ENCODE measurements at places on chromosomes 3 and 15. TPM values are rescaled to one million over a fixed set of nuclear protein-coding genes. Genes with fewer than 3 reads are reported as not detected.
A peak's percentile ranks its signal among the peaks of the same experiment; 100 is the strongest.

The LMAN1L gene
- total RNA-seq, result not detected

The DRD3 gene
- not detected for total RNA-seq

The ANKUB1 gene
- total RNA-seq, result not detected

The MITF gene
- 116 TPM for total RNA-seq

The UNC13C gene
- not detected for total RNA-seq

The CTXN2 gene
- not detected for total RNA-seq

The TMC3 gene
- total RNA-seq, result not detected

The PHLDB2 gene
- not detected for total RNA-seq

DNA sequence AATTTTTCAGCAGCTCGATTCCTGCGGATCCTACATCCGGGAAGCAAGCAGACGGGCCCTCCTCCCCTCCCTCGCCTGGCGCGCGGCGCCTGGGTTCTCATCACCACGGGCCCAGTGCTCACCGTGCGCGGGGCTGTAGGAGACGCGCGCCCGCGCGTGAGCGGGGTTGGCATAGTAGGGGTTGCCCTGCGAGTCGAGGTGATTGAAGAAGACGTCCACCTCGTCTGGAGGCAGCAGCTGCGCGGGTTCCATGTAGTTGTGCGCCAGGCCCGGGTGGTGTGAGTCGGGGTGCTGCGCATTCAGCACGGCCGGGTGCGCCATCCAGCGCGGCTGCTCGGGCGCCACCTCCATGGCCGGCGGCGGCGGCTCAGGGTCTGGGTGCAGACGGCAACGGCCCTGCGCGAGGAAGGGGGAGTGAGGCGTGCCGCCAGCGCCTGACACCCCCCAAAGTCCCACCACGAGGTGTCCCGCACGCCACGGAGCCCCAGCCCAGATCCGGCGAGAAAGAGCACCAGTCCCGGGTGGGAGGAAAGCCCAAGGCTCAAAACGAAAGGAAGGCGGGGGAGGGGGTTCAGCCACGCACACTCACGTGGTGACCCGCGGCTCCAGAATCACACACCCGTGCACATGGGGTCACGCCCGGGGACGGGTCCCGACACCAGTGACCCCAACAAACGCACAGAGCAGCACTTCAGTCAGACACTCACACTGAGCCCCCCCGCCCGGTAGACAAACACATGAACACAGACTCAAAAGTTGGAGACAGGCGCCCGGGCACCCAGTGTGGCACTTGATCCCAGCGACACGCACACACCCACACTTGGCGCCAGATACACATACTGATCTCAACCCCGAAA is 6.1 kb downstream of the GATA2 start:
- DNase-seq, result no peak

DNA sequence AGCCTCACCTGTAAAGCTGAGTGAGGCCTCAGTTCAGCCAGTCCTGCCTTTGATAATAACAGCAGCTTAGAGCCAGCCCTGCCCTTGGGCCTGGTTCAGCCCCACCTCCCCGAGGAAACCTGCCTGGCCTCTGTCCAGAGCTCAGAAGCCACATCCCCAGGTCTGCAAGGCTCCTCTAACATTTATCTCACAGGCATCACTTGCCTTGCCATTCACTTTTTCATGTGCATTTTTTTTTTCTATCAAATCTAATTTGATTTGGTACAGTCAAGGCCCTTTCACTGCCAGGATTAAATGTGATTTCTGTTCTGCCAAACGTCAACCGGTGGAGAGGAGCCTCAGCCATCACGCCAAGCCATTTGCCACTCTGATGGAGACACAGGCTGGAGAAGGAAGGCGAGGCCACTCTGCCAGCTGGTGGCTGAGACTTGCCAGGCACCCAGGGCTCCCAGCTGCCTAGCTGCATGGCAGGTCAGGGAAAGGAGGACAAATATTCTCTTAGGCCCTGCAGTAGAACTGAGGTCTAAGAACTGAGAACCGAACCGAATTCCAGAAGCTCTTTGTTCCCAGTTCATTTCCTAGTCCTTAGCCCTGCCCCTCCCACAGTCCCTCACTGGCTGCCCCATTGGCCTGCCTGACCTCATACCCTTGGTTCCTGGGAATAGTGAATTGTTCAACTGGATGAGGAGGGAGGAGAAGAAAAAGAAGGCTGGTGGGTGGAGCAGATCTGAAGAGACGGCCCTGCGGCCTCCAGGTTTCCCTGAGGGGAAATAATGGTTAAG is 76.4 kb downstream of the SPSB4 start:
- DNase-seq, result peak; percentile 98

GRCh38 chr3:131731709-131732108 is 228.9 kb upstream of the MRPL3 start:
- no peak for DNase-seq

DNA sequence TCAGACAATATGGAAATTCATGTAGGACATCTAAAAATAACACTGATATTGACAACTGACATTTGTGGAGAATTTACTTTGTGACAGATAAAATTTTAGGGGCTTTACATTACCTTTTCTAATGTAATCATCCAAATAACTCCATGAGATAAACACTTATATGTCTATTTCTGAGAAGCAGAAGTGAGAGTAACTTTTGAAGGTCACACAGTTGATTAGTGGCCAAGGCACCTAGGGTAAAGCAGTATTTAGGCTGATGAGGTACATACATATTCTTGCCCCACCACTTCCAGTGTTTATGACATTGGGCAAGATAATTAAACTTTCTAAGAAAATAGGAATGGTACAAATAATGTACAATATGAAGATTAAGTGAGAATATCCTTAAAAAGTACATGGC is 248.4 kb downstream of the CPNE4 start:
- no peak for DNase-seq

DNA sequence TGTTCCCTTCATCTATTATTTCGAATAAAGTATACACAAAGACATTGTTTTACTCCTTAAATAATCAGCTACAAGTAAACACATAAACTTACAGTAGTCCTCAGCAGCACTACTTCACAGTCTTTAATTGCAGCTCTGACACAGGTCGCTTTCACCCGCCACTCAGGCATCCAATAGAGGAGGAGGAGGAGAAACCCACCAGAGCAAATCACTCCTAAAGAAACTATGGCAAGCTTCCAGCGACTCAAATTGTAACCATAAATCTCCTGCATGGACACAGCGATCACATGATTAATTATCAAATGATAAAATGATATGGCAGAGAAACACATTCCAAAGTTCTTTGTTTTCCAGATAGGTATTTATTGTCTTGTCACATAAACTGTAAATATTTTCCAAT is 26.2 kb downstream of the ATP13A3 start:
- no peak for DNase-seq

DNA sequence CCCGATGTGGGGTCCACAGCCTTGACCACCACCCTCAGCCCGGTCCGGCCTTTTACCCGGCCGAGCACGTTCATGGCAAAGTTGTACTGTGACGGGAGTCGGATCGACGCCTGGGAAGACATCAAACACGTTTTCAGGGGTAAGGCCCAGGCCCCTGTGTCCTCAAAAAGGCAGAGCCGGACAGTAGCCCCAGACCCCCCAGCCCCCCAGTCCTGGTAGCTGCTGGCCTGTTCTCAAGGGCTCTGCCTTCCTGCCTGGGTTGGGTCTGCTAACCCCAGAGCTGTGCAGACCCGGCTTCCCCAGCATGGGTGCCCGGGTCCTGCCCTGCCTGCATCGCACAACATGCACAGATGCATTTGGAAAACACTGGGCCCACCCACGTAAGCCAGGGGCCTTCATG is 84.6 kb downstream of the NUP210 start:
- DNase-seq, result no peak

GRCh38 chr15:61582092-61582491 is 353.0 kb upstream of the RORA start:
- no peak for DNase-seq

DNA sequence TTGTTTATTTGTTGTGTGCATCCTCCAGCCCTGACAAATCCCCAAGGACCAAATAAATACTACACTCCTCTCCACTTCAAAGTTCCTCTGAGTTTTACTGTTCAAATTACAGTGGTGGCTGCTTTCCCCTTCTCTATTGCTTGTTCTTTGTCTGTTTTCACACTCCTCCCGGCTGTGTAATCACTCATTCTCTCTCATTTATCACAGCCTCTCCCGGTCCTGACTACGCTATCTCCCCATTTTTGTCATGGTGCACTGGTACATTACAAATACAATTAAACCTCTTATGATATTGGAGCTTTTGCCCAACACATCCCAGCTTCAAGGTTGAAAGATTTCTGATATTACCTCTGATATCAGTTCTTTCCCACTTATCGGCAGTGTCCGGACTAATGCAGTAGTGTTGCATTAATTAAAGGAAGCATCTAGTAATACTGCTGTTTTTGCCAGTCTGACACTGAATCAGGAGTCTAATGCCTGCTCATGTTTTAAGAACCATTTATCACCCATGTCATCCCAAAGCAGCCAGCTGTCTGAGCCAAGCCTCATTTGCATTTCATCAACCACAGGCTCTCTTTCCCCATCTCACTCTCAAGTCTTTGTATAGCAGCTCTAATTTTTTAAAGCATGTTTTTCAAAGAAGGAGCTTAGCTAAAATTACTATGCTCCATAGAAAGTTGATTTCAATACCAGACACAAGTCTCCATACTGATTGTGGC is 740.5 kb downstream of the ROBO2 start:
- no peak for DNase-seq

GRCh38 chr15:87736401-87736800 is 520.1 kb downstream of the NTRK3 start:
- DNase-seq, result no peak

- no peak for DNase-seq
These were observed 11.0 kb downstream of the PARP16 start for GRCh38 chr15:65275728-65276126.

DNA sequence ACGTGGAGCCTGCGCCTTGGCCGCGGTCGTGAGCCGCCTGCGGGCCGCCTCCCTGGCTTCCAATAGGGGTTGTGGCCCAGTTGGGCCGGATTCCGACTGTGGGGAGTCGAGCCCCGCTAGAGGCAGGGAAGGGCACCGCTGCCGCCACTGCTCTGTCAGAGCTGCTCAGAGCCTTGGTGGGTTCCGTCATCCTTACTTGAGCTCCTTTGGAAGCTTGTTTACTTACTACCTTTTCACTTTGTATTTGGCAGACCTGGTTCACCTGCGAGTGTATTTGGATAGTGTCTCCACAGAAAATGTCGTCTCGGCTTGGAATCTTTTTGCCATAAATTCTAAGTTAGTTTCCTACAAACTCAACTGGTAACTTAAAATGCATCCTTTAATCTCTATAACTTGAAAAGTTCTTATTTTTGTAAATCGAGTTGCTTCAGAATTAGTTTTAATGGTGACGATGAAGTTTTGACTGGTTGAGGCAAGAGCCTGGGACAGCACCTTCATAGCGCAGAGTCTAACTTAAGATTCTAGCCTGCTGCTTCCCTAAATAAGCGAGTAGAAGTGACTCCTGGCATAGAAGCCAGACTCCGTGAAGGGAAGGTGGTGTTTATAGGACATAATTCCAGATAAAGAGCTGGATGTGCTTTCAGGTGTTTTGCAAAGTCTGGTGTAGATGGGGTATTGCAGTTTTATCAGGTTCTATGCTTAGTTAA is 800 bp downstream of the DAG1 start:
- no peak for DNase-seq

- DNase-seq, result no peak
These were observed 28.8 kb upstream of the PLSCR2 start for GRCh38 chr3:146498002-146498736.

GRCh38 chr15:58070801-58071418 is 5.4 kb upstream of the ALDH1A2 start:
- peak; percentile 29 for DNase-seq

GRCh38 chr15:98067339-98067738 is 106.8 kb downstream of the ARRDC4 start:
- no peak for DNase-seq

DNA sequence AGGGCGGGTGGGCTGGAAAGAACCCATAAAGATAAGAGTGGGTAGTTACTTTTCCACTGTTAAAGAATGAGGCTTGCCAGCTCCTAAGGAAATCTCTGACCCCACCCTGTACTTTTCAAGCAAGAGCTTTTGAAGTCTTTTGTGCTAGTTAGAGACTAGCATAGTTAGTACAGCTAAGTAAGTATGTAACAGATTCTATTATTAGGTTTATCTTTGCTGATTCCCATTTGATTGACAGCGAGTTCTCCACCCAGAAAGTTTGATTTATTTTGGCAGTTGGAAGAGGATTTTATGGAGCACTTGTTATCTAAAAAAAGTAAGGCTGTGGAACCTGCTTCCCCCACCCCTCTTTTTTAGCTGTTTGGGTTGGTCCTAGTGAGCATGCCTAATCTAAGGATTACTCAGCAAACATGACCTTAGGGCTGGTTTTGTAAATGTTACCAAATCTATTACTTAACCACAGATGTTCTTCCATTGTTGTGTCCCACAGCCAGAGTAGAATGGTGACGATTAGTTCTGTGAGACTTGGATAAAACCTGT is 57.6 kb downstream of the FNDC3B start:
- no peak for DNase-seq

DNA sequence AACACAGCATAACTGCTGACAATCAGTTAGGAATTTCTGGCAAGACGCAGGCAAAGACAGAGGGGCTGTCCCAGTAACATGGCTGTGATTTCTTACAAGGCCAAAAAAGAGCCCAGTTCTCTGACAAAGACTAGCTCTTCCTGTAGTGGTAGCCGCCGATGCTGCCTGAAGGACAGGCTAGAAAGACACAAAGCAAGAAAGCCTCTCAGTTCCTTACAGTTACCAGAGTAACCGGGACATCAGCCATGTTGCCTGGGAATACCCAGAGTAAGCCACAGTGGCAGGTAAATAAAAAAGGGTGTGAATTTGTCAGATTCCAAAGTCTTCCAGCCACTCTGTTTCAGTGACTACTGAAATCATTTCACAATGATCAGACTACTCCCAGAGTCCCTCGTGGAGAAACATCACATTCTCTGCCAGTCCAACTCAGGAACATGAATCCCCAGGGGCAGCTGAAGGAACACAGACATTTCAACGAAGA is 493.6 kb upstream of the ADAMTS9 start:
- no peak for DNase-seq

DNA sequence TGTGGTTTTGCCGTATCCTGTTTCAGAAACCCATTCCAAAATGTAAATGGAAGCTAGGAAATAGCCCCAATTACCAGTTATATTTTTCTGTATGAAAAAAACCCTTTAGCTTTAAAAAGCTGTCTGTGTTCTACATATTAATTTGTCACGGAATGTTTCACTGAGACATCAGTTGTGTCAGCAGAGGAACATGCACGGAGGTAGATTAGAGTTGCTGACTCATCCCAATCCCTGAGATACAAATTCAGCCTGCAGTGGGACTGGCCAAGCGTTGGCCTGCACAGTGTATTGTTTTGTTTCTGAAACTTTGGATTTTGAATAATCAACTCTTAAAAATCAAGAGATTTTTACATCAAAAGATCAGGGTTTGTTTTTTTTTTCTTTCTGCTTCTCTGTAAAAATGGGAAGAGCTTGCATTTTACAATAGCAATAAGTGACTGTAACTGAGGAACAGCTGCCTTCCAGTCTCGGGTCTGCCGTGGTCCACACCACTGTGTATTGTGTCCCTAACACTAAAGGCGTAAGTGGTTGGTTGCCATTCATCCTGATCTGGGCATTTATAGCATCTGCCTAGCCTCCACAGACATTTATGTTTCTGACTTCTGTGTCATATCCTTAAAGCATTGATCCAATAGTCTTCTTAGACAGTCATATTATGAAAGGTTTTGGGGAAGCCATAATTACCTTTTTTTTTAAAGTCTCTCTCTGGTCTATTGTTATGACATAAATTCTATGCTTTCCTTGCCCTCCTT is 218.1 kb downstream of the ADAMTSL3 start:
- no peak for DNase-seq

- no peak for DNase-seq
These were observed 395.9 kb downstream of the PTPRG start for GRCh38 chr3:61957259-61957658.
